Fibroblast of lung (primary cell): ENCODE measurements at places on chromosomes 4 and X. TPM values are rescaled to one million over a fixed set of nuclear protein-coding genes. Genes with fewer than 3 reads are reported as not detected.

The NSG1 gene
- total RNA-seq: under 0.01 and 0.17 TPM in 2 replicates

DNA sequence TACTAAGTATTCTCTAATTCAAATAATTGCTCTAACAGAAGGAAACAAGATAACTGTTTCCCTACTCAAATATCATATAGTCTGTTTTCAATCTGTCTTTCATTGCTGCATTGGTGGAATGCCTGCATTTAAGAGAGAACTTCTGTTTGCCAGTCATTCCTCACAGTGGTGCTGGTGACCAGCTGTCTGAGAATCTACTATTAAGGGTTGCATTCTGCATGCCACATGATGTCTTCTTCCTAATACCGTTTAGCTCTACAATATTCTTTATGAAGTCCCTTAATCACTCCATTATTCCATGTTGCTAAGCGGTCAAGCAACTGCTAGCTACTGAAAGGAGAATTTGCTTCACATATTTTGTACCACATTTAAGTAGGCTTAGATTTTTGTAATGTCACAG is 167.1 kb upstream of the CENPE start:
- no peak overlapping the region for H3K27ac ChIP-seq
- H3K4me1 ChIP-seq: no peaks in the 10 kb centered on the region
- no peak for DNase-seq
- no peak overlapping the region for H3K4me3 ChIP-seq
- H3K27me3 ChIP-seq: no peaks in the 10 kb centered on the region

The TBX22 gene
- total RNA-seq: not detected in 2 replicates

DNA sequence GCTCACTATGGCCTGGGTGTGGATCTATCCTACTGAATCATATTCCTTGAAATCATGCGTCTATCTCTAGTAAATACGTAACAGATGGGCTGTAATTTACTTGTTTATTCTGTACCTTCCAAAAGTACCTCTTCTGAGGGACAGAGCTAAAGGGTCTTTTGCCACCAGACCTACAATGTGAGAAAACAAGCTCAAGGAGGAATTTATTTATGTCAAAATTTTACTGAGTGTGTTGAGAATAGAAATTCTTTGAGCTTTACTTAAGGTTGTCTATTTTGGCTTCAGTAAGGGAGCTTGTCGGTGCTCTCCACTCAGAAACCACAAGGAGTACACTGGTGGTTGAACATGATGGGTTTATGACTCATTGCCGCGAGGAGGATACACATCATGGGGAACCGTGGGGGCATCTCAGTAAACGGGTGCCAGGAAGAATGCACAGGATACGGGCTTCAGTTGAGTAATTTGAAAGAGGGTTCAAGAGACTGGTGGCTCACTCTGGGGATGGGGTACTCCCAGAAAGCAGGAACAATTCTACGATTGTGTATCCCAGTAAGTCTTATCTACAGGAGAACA is 3.0 kb downstream of the ANK2 start:
- H3K4me1 ChIP-seq: no peaks in the 10 kb centered on the region
- H3K27ac ChIP-seq: no peak overlapping the region
- peak; percentile 91 for DNase-seq
- H3K4me3 ChIP-seq: no peak overlapping the region

DNA sequence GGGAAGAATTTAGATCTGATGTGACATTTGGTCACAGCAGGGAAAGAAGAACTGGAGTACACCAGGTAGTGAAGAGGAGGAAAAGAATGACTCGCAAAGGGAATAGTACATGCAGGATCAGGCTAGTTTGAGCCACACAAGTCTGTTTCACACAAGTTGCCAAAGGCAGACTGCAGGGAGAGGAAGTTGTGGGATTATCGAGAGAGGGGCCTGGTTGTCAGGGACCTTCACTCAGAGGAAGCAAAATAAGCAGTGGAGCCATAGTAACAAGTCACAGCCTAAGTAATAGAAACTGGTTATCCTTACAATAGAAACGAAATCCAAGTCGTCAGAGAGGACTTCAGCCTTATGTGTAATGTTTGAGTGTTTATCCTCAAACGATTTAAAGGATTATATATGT is 316.7 kb upstream of the HTR2C start:
- H3K27me3 ChIP-seq: no peaks in the 10 kb centered on the region
- DNase-seq: no peak
- H3K4me3 ChIP-seq: no peak overlapping the region
- no peaks in the 10 kb centered on the region for H3K4me1 ChIP-seq
- H3K27ac ChIP-seq: no peak overlapping the region

GRCh38 chr4:132063829-132064228 is 1085.3 kb upstream of the PCDH10 start:
- H3K4me3 ChIP-seq: no peak overlapping the region
- no peaks in the 10 kb centered on the region for H3K27me3 ChIP-seq
- no peaks in the 10 kb centered on the region for H3K36me3 ChIP-seq
- no peak overlapping the region for H3K27ac ChIP-seq
- no peaks in the 10 kb centered on the region for H3K4me1 ChIP-seq

The CNKSR2 gene
- total RNA-seq: 0.33 and 1.5 TPM in 2 replicates

The EPHA5 gene
- under 0.01 and 0.51 TPM in 2 replicates for total RNA-seq

The DCAF8L2 gene
- total RNA-seq: not detected in 2 replicates

The CYSLTR1 gene
- total RNA-seq: 0.26 and 0.50 TPM in 2 replicates

DNA sequence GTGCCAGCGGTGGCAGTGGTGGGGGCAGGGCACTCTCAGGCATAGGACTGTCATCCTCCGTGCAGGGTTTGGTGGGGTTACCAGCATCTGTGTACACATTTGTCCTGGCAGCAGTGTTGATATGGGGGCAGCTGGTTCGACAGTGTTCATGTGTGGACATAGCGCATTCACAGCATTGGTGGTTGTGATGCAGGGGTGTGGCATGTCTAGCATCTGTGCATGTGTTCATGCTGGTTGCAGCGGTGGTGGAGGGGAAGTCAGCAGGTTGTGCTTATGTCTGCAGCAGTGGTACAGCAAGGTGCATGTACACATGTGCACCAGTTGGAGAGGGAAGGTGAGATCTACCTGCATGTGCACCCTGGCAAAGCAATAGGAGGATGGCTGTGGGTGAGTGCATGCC is 75.3 kb upstream of the ZXDB start:
- no peak for DNase-seq
- H3K36me3 ChIP-seq: no peaks in the 10 kb centered on the region
- no peak overlapping the region for H3K4me3 ChIP-seq
- no peak overlapping the region for H3K27ac ChIP-seq

GRCh38 chrX:15930585-15930984 is 76.0 kb upstream of the AP1S2 start:
- H3K4me3 ChIP-seq: no peak overlapping the region
- H3K27ac ChIP-seq: no peak overlapping the region
- DNase-seq: peak; percentile 57

- no peak overlapping the region for H3K27ac ChIP-seq
- H3K27me3 ChIP-seq: no peaks in the 10 kb centered on the region
- H3K4me3 ChIP-seq: no peak overlapping the region
- H3K4me1 ChIP-seq: no peaks in the 10 kb centered on the region
- no peak for DNase-seq
These were observed 71.4 kb upstream of the PSAPL1 start for GRCh38 chr4:7506119-7506518.

The C1QTNF7 gene
- 1.5 and 3.0 TPM in 2 replicates for total RNA-seq

- H3K4me1 ChIP-seq: no peaks in the 10 kb centered on the region
- H3K27ac ChIP-seq: no peak overlapping the region
- DNase-seq: no peak
- H3K4me3 ChIP-seq: no peak overlapping the region
These were observed 12.5 kb upstream of the LCORL start for GRCh38 chr4:18034099-18034498.
